ENCODE measurements at places on chromosomes 2 and 18.
A peak's percentile ranks its signal among the peaks of the same experiment; 100 is the strongest.

- no peak for DNase-seq
Measured at GRCh38 chr2:187336332-187336731, 111.7 kb downstream of the CALCRL start.

- no peak for DNase-seq
Measured at GRCh38 chr18:63831080-63831788, 56.0 kb downstream of the SERPINB7 start.

DNA sequence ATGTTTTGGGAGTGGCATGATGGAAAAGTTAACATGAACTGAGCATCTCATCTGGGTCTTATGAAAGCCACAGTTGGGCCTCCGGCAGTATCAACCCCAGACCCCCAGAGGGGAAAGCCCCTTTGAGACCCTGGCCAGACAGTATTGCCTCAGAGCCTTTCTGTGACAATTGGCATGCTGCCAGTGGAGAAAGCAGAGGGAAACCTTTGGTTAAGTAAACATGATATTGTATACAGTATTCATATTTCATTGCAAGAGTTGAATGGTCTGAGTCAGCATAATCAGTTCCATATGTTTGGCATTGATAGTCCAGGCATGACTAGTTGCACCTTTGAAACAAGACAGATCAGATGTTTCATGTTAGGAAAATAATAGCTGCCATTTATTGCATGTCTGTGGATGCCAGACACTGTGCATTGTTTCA lies 20.0 kb downstream of the MERTK start:
- DNase-seq, result no peak

GRCh38 chr2:24721470-24721869 lies 71.7 kb downstream of the PTRHD1 start:
- peak; percentile 85 for DNase-seq

GRCh38 chr18:7697306-7697705 lies 130.2 kb downstream of the PTPRM start:
- no peak for DNase-seq

GRCh38 chr2:42300527-42300926 lies 60.5 kb downstream of the COX7A2L start:
- DNase-seq, result no peak

DNA sequence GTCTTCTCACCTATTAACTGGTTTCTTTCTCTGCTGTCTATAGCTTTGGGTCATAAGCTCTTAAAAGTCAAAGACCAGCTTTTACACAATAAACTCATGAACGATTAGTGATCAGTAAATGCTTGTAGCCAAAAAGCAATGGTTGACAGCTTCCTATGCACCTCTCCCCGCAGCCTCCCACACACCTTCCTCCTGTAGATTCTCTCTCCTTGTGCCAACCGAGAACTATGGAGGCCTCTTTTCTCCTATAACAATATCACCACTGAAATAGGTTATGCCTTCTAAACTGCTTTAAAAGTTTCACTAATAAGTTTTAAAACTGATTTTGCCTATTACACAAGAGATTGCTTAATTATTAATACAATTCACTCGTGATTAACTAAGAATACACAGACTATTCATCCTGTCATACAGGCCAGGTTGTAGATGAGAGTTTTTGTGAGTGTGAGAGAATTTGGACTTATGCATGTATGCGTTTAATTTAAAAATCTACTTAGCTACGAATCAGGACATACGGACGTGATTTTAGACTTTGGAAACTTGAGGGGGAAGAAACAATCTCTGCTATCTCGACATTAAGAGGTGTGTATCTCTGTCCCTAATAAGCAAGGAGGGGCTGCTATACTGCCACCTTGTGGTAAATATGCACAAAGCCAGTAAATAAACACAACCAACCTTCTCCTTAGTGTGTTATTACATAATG lies 229.1 kb upstream of the RBBP8 start:
- DNase-seq, result no peak

DNA sequence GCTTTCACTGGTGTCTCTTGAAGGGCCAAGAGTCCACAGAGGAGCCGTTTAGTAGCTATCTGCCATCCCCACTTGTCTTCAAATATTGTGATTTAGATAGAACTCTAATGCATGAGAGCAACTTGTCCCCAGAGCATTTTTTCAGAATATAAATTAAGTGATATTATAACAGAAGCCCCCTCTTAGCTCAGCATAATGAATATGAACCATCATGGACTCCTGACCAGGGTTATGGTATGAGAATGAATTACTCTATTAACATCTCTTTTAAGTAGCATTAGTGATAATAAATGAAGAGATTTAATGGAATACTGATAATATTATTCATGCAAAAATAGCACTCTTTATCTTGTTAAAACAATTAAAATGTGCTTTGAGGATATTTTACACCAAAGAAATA lies 709.6 kb downstream of the GALR1 start:
- DNase-seq, result no peak

GRCh38 chr2:109459485-109459884 lies 154.3 kb downstream of the SEPTIN10 start:
- no peak for DNase-seq

- DNase-seq, result no peak
Measured at GRCh38 chr2:170715932-170716777, 1.0 kb downstream of the SP5 start.

GRCh38 chr2:239826376-239826775 lies 198.8 kb downstream of the NDUFA10 start:
- DNase-seq, result peak; percentile 42

DNA sequence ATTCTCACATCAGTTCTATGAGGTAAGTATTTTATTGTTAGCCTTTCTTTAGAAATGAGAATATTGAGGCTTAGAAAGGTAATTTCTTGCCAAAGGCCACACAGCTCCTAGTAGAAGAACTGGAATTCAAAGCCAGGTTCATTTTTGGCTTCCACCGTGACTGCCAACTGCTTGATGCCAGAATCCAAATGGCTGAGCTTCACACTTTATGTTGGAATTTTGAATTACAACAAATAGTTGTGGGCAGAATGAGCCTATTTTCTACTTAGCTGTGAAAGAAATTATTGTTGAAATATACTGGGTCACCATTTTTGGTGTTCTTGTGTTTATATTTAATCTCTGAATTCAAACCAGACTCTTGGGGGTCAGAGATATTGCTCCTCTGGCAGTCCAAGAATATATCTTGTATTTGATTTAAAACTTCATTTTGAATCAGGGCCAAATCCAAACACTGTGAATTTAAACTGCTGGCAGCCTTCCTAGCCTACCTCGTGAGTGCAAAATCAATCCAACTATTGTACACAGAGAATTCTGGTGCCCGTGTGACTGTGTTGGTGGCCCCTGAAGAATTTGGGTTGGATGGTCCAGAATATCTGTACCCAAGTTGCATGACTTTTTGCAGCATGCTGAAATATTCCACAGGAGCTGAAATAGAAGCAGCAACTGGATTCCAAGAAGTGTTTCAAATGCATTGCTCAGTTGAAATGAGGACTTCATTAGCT lies 35.6 kb upstream of the LPIN1 start:
- DNase-seq, result no peak

DNA sequence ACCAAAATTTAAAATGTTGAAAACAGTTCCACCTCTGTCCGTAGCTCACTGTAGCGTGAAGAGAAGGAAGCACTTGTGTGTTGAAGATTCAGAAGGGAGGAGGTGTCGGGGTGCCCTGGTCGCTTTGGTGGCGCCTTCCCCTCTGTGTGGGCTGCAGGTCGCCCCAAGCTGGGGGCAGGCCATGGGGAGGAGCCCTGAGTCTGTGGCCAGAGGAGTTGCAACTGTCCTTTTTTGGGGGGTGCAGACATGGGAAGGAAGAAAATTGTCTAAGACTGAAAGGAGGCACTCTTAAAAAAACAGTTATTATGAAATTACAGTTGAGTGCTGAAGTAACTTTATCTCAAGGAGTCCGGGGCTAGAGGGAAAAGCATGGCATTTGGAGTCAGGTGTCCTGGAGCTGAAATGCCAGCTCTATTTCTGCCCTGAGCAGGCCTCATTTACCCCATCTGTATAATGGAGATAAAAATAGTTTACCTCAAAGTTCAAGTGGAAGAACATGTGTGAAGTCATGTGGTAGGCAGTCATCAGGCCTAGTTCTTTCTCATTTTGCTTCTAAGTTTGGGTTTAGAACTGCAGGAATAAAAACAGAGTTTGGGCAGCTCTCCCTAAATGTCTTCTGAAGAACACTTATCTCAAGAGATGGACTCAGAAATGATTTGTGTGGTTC lies 82.1 kb downstream of the RNF144A start:
- DNase-seq, result no peak

GRCh38 chr2:240252191-240252871 lies 111.9 kb upstream of the OTOS start:
- DNase-seq, result peak; percentile 64

- DNase-seq, result no peak
Measured at GRCh38 chr2:58870704-58871103, 629.6 kb upstream of the FANCL start.

DNA sequence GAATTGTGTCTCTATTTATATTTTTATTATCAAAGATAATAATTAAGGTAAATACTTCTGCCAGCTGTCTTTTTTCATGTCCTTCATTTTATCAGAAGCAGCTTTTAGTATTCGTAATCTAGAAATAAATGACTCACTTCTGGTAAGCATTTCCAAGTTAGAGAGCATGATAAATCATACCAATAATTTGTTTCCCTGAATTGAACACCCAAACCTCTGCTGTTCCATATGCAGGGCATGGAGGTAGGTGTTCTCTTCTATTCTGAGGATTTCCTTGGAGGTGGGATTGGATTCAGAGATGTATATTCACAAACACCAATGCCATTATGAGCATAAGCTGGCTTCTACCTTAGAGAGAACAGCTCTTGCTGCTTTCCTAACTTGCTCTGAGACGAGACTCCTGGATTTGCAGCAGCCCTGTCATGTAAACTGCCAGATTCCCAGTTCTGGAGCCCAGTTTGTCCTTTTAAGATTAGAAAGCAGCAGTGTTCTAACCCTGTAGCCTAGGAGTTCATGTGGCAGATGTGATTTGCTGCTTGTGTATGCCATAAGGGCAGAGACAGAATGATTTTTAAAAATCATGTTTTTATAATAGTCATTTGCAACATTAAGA lies 47.5 kb downstream of the SKA1 start:
- DNase-seq, result no peak

DNA sequence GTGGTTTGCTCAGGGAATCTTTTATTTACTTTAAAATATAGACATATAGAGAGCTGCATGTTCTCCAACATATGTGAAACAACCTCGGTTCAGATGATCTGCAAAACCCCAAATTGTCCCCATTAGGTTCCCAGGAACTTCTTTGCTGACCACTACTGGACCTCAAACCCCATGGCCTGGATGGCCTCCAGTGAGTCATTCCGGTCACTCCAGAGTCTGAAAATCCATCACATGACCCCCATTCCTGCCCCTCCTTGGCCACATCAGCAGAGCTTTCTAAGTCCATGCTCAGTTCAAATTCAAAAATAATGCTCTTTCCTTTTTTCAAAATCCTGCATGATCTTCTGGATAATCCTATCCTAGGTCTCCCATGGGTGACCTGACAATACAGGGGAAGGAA lies 271.0 kb downstream of the TNS1 start:
- no peak for DNase-seq

- no peak for DNase-seq
Measured at GRCh38 chr2:88657131-88657530, 29.9 kb upstream of the EIF2AK3 start.

GRCh38 chr2:45721150-45721549 lies 69.7 kb downstream of the PRKCE start:
- DNase-seq, result no peak

GRCh38 chr2:205769495-205769850 lies 87.2 kb downstream of the NRP2 start:
- DNase-seq, result no peak

DNA sequence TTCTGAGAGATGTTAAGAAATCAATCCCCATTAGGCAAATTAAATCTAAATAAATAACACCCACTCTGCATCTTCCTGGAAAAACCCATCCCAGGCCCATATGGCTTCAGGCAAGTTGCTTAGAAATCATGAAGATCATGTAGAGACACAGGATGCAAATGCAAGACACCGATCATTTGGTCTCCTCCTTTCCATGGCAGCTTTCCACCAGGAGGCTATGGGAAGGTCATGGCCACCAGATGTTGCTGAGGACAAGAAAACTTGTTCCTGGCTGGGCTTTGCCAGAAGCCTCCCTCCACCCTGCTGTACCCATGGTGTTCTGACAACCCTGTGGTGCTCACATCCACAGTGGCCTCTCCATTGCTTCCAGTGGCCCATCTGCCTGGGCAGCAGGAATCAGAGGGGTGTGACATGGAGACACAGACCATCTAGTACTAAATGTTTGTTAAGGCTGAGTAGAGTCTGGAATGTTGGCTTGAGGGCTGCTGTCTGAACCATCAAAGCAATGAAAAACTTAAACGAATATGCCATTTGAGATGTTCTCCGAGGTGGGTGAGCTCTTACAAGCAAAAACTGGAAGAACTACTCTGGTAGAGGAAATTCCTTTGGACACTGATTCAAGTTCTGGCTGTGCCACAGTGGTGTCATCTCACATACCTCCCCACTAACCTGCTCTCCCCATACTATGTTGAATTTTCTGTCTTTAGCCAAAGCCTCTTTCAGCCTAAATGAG lies 293.2 kb downstream of the TNS1 start:
- no peak for DNase-seq

- no peak for DNase-seq
Measured at GRCh38 chr2:13508671-13509070, 791.9 kb downstream of the TRIB2 start.

DNA sequence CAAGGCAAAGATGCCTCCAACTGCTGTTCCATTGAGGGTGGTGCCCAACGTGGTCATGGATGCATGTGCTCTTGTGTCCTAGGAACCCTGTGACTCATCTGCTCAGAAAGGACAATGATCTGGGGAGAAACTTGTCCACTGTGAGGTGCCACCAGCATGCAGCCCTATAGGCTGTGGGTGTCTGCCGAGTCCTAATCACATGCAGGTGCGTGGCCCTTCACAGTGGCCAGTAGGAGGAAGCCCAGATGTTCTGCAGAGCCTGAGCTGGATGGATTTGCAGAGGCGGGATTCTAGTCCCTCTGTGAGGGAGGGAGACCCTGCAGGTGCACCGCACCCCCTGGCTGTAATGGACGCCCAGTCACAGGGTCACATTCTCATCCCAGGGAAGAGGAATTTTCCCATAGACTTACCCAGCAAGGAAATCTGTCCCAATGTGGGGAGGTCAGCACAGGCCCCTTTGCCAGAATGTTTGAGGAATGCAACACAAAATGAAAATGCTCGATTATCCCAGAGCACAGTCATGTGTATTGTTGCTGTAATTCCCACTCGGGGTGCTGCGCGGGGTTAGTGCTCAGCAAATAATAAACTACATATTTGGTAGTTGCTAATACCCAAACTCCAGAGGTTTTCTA lies 13.9 kb downstream of the GDF7 start:
- no peak for DNase-seq

Measured in tibial artery (tissue), 4 donors.